H1 (cell line): ENCODE measurements at places on chromosomes 16 and 17. TPM values are rescaled to one million over a fixed set of nuclear protein-coding genes. Genes with fewer than 3 reads are reported as not detected.

The MARCHF10 gene
- total RNA-seq, result 0.48 and 1.1 TPM in 2 replicates

The DHRS7C gene
- not detected in 2 replicates for total RNA-seq

DNA sequence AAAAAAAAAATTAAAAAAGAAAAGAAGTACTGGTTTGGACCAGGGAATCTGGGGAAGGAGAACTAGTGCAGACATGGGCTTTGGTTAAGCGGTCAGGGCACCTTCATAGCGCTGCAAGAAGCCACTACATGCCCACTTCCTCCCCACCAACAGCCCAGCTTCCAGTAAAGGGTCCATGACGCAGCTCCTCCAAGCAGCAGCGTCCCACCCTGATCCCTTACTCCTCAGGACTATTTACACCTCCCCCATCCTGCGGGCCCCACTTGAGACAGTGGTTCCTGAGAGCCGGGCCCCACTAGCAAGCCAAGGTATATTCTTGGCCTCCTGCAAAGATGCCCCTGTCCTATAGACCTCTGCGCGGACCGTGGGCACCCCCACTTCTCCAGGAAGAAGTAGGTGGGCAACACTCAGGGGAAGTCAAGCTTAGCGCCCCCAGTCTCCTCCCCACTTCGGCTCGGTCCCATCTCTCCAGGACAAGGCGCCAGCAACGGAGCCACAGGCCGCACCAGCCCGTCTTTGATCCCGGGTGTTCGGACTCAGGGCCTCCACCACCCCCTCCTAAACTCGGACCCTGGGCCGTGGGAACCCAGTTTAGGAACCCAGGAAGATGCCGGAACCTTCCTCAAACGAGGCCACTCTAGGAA, 913 bp upstream of the PRR14 start:
- no peak for DNase-seq

DNA sequence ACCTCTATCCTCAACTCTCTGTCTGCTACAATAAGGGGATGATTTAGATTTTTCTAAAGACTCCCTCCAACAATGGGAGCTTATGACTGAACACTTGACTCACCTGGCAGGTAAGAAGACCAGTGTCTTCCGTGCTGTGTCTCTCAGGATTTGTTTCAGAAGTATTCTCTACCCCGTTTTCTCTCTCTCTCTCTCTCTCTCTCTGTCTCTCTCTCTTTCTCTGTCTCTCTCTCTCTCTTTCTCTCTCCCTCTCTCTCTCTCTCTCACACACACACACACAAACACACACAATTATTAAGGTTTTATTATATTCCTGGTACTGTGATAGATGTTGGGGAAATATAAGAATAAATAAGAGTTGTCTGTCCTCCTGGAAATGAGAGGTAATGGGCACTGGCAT, 263.9 kb downstream of the TOX3 start:
- DNase-seq, result no peak

- DNase-seq, result no peak
Observed at GRCh38 chr16:48384520-48385252, 527 bp downstream of the SIAH1 start.

- DNase-seq, result no peak
Observed at GRCh38 chr16:48014349-48015135, 141.3 kb downstream of the ABCC12 start.

DNA sequence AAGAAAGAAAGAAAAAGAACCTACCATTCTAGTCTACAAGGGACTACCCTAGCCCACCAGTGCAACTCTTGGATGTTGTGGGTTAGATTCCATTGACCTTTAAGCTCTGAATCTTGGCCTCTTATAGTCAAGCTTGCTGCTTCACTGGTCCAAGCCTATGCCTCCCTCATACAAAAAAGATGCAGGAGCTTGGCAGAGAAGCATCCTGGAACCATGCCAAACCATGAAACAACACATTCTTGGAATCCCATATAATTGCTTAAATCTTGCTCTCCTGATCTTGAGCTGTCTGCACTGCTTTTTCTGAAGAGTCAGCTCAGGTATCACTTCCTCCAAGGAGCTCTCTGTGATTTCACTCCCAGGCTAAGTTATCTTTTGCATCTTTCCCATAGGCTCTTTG, 117.9 kb upstream of the GPR139 start:
- no peak for DNase-seq

The BCAR1 gene
- 103 and 105 TPM in 2 replicates for total RNA-seq

- no peak for DNase-seq
Observed at GRCh38 chr17:79966681-79967080, 69.0 kb downstream of the TBC1D16 start.

The ABCC11 gene
- not detected in 2 replicates for total RNA-seq

DNA sequence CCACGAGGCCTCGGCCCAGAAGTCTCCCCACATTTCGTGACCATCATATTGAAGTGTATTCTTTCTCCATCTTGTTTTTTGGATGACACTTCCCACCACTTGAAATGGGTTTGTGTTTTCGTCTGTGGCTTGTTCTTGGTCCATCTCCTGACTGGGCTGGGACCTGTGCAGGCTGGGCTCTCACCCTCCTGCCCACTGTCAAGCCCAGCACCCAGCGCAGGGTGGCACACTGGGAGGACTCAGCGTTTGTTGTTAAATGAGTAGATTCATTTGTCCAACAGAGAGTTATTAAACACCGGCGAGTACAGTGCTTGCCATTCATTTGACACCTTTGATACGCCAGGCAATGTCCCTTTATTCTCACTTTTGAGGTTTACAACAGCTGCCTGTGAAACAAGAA, 22.6 kb downstream of the NT5M start:
- DNase-seq, result no peak

- DNase-seq, result no peak
Observed at GRCh38 chr16:68985855-68986254, 119.6 kb upstream of the HAS3 start.

DNA sequence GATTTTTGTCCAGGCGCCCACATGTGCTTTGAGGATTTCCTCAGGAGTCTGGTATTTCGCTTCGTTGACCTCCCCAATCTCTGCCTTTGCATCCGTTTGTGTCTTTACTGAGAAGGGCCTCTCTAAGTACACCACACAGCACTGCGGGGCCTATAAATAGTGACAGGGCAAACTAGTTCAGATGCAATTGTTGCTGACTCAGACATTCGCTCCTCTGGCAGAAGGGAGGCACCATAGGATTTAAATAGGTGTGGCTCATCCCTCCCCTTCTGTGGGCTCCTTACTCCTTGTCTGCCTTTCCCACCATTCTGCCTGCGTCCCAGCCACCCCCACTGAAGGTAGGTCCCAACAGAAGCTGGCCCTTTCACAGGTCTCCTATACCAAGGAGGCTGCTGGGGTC, 192.3 kb downstream of the SHISA9 start:
- DNase-seq, result no peak

DNA sequence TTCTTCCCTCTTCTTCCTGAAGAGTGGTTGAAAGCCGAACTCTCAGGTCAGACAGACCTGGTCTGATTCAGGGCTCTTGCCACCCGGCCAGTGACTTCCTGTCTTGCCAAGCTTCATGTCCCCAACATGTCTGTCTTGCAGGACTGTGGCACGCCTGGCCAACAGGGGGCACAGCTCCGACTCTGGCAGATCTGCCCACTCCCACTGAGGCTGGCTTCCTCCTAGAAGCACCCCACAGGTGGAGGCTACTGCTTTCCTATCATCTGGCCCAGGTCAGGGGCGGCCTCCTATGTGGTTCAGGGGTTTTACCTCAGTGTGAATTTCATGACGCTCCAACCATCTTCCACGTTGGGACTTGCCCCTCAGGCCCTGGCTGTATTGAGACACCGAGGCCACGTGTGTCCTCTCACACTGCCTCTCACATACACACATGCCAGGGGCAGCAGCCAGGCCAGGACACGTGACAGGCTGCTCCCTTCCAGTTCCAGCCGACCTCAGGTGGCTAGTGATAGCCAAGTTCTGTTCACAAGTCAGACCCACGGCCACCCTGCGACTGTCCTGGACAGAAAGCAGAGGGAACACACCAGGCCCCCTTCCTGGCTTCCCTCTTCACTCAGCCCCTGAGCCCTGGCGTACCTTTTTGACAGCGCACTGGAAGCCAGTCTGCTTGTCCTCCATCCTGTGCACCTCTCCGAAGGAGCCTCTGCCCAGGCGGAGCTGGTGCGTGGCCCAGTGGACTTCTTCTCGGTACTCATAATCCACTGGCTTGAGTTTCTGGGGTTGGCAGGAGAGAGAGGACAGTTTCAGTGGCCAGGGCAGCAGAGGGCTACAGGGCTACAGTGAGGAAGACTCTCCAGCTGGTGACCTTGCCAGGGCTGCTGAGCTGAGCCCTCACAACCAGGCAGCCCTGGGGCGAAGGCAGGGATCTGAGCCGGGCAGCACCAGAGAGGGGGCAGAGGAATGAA, 22.6 kb upstream of the SPATA32 start:
- peak; percentile 67 for DNase-seq

DNA sequence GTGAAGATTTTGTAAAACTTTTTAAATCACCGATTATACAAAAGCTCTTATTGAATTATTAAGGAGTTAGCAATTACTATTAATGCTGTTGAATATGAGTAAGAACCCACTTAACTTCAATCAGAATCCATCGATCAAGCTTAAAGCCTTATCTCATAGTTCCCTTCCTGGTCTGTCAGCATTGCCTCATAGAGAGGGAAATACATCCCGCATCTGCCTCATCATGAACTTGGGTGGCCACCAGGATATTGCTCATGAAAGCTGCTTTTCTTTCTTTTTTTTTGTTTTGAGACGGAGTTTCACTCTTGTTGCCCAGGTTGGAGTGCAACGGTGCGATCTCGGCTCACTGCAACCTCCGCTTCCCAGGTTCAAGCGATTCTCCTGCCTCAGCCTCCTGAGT, 66.7 kb downstream of the PIGL start:
- DNase-seq, result no peak

- DNase-seq, result no peak
Observed at GRCh38 chr16:79361132-79361751, 239.3 kb downstream of the MAF start.

GRCh38 chr17:8350339-8350738, 10.7 kb downstream of the ODF4 start:
- DNase-seq, result no peak

DNA sequence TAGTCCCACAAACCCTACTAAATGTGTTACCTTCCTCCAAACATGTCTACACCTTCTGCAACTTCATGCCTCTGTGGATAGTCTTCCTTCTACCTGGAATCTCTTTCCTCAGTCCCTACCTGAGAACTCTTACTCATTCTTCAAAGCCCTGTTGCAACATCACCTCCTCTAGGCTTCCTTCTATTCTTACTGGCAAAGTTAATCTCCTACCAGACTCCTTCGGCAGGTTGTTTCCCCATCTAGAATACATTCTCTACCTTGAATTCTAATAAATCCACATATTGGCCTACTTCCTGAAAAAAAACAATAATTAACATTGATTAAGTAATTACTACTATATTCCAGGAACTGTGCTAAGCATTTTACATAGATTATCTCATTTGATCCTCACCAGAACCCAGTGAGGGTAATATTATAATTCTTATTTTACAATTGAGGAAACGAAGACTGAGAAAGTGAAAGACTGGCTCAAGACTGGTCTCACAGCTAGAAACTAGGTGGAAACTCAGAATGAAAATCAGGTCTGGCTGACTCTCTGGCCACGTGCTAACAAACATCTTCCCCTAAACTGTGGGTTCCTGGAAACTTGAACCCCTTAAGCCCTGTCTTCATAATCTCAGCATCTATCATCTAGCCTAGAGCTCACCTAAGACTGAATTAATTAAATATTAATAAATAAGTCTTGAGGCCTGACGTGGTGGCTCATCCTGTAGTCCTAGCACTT, 4.6 kb upstream of the STAT3 start:
- no peak for DNase-seq

The KRT33B gene
- not detected in 2 replicates for total RNA-seq

DNA sequence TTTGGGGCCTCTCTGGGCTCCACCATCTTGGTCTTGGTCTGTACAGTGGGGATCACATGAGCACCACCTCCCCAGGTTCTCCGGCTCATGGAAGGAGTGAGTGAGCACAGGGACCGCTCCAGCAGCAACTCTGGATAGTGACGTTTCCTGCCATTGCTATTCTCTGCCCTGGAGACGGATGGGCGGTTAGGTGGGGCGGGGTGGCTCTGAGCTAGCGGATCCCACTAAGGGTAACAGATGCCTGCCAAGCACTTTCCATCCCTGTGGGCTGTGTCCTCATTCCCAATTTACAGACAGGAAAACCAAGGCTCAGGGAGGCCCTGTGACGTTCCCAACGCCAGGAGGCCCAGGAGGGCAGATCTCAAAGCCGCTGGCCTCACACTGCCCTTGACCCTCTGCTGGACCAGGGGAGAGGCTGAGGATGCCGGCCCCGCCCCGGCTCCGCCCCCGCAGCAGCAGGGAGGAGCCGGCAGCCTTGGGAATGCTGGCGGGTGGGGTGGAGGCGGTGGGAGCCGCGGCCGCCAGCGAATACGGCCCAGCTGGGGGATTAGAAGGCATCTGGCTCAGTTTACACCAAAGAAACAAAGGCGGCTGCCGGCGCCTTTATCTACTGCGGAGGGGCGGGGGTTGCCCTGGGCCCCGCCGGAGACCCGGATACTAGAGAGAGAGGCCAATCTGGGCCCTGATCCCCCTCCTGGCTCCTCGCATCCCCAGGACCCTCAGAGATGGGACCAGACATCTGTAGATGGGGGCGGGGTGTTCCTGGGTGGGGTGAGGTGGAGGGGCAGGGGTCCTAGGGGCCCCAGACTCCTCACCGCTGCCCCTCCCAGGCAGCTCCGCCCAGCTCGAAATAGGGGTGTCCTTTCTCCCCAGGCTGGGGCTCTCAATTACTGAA, 122.3 kb upstream of the CIBAR2 start:
- peak; percentile 91 for DNase-seq

The CD79B gene
- 1.5 and 2.2 TPM in 2 replicates for total RNA-seq

- no peak for DNase-seq
Observed at GRCh38 chr17:64599187-64599676, 62.9 kb downstream of the SMURF2 start.

DNA sequence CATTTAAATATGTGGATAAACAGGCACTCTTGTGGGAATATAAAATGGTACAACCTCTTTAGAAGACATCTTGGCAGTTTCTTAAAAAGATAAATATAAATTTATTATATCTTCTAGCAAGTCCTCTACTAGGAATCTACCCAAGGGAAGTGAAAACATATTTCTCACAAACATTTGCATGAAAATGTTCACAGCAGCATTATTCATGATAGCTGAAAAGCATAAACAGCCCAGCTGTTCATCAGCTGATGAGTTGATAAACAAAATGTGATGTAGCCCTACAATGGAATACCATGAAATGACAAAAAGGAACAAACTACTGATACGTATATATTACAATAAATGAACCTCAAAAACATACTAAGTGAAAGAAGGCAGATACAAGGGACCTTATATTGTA, 12.0 kb downstream of the DGKE start:
- DNase-seq, result no peak

The YBX2 gene
- total RNA-seq, result 27.6 and 30.5 TPM in 2 replicates

DNA sequence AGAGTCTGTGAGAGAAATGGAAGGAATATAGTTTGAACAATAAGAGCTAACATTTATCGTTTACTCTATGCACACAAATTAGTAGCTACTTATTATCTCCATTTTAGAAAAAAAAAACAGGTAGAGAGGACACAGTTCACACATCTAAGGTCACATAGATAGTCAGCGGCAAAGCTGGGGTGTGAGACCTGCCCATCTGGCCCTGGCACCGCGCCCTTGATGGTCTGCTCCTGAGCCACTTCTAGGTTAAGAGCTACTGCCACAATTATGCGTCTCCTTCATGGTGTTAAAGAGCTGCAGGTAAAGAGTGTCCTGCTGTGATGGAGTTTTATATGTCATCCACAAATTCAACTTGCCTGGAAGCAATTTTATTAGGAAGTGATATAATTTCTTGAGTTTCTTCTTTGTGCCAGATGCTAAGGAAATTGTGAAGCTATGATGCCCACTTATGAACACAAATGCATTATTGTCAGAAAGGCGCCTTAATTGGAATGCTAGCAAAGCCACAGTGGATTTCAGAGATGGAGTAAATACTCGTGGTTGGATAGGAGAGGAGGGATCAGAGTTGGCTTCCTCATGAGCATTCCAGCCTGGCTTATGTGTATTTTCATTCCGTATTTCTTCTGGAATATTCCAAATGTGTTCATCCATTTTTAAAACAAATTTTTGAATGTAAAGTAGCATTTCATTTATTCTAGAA, 21.3 kb upstream of the MFSD6L start:
- peak; percentile 29 for DNase-seq
